ENCODE measurements at places on chromosomes 3 and 15. TPM values are rescaled to one million over a fixed set of nuclear protein-coding genes. Genes with fewer than 3 reads are reported as not detected.

The FBN1 gene
- total RNA-seq = 6.9 TPM

The LARP6 gene
- total RNA-seq = 66.0 TPM

The GMPS gene
- 90.0 TPM for total RNA-seq

The LRTM1 gene
- not detected for total RNA-seq

The DNAH1 gene
- 0.99 TPM for total RNA-seq

The USP50 gene
- not detected for total RNA-seq

The CTXN2 gene
- total RNA-seq = not detected

The ITIH4 gene
- total RNA-seq = 0.55 TPM

The TFRC gene
- total RNA-seq = 59.5 TPM

The ADAMTS17 gene
- not detected for total RNA-seq

The CDV3 gene
- total RNA-seq = 120 TPM

The CNTN3 gene
- not detected for total RNA-seq

The SLC35A5 gene
- 17.2 TPM for total RNA-seq

The PLSCR5 gene
- not detected for total RNA-seq

The SLC28A2 gene
- total RNA-seq = not detected

The SPRED1 gene
- total RNA-seq = 5.8 TPM

The STRC gene
- total RNA-seq = not detected

The SLC15A2 gene
- total RNA-seq = 0.08 TPM

Measured in A549 treated with RU486 at 1 μM for 4 hours (cell line).